Gastroesophageal sphincter (tissue), 4 donors: ENCODE measurements at places on chromosomes 7 and 10.

DNA sequence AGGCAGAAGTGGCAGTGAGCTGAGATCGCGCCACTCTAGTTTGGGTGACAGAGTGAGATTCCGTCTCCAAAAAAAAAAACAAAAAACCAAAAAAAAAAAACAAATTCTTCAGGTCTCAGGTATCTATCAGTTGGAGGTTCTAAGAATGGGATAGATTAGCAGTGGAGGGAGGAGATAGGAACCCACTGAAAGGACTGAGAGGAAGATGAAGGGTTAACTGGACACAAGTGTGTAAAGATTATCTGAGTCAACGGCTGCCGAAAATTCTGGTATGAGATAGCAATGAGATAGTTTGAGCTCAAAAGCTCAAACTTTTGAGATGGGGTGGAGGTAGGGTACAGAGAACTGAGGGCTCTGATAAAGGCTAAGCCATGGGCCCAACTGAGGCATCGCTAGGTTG, 12.8 kb downstream of the ZNF467 start:
- ATAC-seq = no peak

DNA sequence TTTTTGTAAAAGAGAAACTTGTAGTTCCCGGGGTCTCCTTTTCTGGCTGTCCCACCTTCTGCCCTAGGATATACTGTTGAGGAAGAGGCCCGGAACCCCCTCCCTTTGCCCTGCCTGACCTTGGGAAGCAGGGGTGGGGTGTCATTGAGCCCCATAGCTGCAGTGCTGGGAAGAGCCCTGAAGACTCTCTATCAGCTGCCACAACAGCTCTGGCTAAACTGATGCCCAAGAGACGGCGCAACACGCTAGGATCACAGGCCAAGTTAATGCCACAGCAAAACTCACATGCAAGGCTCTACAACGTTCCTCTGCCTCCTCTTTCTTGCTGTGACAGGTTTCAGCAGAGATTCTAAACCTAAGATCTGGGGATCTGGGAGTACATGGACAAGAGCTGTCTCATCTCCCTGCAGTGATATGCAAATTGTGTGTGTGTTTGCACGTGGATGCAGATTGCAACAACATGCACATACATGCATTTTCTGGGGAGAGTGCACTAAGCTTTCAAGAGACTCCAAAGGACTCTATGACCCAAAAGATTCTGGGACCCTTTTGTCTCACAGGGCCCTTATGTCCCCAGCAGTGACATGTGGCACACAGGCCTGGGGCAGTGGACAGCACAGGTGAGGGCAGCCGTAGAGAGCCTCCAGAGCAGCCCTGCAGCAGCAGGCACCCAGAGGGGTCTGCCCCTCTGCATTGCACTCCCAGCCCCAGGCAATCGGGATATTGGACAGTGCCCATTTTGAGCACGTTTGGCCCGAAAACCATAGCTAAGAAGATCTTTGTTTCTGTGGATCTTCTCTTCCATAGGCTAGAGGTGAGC, 2.5 kb downstream of the RASSF4 start:
- no peak for ATAC-seq

GRCh38 chr10:91316486-91316885, 93.7 kb upstream of the HECTD2 start:
- no peak for ATAC-seq

DNA sequence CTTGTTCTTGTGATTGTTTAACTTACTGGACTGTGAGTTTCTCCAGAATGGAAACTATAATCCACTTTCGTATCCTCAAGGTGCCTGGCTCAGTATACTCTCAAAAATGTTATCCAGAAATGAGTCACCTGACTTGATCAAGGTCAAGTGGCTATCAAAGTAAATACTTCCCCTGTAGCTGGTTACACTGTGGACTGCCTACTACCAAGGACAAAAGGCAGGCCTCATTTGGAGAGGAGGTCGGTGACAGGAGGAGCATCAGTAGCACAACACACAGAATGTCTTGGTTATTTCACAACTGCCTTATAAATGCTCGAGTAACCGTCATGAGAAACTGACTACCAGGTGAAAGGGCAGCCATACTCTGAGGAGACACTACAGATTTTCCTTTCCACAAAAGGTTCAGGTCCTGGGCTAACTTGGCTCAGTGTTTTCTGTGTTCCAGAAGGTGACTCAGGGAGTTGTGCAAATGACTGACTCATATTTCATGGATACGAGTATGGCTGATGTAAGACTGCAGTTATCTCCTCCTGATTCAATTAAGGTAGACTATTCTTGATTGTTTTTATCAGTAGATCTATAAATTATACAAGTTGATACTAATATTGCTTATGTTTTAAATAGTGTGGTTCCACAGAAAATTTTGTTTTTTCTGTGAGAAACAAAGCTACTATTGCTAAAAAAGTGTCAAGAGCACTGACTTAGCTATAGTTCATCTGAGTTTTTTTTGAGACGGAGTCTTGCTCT, 4.2 kb upstream of the CCNY start:
- ATAC-seq = no peak

DNA sequence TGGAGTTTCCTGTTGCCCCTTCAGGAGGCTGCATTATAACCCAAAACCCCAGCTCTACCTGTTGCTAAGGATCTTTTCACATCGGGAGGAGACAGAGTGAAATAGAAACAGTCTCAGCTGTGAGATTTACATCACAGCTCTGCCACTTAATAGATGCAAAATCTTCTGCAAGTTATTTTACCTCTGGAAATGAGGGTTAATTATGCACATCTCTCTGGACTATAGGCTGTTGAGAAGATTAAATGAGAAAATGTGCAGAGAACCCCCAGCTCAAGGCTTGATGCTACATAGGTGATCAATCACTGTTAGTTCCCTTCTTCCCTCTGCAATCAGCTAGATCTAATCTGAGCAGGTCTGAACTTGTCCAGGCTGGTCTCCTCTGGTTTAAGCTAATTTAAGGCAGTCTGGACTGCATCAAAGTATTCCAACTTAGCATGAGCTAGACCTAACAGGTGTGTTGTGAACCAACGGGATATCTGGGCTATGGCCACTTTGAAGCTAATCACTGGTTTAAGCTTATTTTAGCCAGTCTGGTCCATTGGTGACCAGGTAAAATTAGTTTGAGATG, 8.9 kb upstream of the LRRC18 start:
- no peak for ATAC-seq

- no peak for ATAC-seq
Measured at GRCh38 chr10:5862360-5862961, 27.2 kb downstream of the ANKRD16 start.

DNA sequence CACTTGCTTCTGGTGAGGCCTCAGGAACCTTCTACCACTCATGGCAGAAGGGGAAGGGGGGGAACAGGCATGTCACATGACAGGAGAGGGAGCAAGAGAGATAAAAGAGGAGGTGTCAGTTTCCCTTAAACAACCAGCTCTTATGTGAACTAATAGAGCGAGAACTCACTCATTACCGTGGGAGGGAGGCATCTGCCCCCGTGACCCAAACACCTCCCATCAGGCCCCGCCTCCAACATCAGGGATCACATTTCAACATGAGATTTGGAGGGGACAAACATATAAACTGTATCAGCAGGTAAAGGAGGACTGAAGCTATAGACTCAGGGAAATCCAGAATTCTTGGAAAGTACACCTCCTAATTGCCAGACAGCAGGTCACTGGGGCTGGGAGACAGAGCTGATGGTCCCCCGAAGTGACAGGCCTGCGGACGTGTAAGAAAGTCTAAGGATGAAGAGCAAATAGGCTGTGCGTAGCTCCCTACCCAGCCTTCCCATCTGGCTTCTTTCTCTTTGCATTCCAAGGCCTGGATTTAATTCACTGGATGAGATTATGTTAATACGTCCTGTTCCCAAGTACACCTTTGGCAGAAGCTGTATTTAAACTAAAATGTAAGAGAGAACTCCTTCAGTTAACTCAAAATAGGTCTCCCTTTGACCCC, 186.7 kb upstream of the LYZL2 start:
- no peak for ATAC-seq

- no peak for ATAC-seq
Measured at GRCh38 chr10:26550774-26551526, 112.8 kb downstream of the APBB1IP start.

GRCh38 chr10:33919244-33919643, 584.8 kb upstream of the NRP1 start:
- no peak for ATAC-seq

GRCh38 chr10:70782086-70782745, 3.0 kb downstream of the TBATA start:
- ATAC-seq = no peak

DNA sequence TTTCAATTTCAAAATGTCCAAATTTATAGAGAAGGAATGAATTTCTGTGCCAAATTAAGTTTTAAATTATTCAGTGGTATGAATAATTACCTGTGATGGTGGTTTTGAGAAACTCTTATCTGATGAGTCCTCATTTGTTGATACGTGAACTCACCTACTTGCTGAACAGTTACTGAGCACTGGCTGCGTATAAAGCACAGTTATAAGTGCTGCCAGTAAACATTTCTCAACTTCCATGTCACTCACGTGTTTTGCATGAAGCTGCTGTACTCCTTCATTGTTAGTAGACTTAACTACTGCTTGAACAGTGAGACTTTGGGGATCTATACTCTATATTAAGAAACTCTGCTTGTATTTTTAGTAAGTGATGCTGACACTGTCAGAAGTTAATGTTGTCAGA, 269.1 kb upstream of the FZD8 start:
- ATAC-seq = no peak

DNA sequence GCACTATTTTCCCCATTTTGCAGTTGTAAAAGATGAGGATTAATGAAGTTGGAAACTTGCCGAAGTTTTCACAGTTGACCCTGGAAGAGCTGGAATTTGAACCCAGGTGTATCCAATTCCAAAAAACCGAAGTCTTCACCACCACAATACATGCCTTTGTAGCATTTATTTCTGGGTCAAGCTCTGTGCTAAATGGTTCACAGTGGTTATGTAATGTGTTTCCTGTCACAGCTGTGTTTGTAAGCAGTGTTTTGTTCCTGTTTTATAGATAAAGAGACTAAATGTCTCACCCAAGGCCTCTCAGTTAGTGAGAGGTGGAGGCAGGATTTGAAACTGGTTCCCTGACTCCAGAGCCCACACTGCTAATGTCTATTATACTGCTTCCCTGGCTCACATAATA, 17.6 kb downstream of the SFTPA2 start:
- ATAC-seq = no peak

DNA sequence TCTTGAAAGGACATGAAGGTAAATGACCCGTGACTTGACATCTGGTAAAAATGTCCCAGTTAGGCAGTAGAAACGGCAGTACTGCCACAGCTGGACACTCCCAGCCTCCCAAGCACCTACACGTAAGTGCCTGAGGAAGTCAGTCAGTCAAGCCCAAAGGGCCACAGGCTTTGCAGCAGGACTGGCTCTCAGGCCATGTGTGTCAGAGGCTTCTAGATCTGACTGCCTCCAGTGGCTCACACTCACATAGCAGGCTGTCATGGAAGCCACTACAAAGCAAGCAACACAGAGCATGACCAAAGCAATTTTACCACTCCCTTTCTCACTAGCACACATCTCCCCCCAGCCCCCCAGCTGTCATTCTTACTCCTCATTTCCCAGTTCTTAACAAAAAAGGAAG, 17.8 kb upstream of the CCNJ start:
- no peak for ATAC-seq
